Omental fat pad (tissue), 4 donors: ENCODE measurements at places on chromosomes 5 and 9.

DNA sequence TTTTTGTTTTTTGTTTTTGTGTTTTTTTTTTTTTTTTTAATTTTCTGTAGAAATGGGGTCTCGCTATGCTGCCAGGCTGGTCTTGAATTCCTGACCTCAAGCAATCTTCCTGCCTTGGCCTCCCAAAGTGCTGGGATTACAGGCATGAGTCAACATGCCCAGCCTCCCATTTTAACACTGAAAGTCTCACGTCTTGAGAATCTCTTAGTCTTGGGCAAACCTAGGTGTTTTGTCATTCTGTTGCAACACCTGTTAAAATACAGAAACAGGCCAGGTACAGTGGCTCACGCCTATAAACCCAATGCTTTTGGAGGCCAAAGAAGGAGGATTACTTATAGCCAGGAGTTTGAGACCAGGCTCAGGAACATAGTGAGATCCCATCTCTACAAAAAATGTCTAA, 599.0 kb downstream of the TLR4 start:
- no peak for DNase-seq

GRCh38 chr5:141709699-141710267, 27.8 kb upstream of the ARAP3 start:
- DNase-seq, result no peak

GRCh38 chr5:107576736-107577393, 93.9 kb downstream of the EFNA5 start:
- no peak for DNase-seq

DNA sequence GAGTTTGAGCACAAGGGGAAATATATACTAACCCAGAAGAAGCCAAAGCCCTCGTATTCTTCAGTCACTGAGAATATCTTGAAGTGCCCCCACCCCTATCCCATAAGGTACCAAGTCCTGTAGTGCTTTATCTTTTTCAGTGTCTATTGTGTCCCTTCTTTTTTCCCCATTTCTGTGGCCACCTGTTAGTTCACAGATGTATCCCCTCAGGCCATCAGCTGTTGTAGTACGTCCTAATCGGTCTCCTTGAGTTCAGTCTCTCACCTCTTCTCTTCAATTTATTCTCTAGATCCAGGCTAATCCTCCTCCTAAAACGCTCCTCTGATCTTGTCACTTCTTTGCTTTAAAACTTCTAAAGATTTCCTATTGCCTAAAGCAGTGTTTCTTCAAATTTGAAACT, 10.4 kb downstream of the RGS7BP start:
- no peak for DNase-seq

DNA sequence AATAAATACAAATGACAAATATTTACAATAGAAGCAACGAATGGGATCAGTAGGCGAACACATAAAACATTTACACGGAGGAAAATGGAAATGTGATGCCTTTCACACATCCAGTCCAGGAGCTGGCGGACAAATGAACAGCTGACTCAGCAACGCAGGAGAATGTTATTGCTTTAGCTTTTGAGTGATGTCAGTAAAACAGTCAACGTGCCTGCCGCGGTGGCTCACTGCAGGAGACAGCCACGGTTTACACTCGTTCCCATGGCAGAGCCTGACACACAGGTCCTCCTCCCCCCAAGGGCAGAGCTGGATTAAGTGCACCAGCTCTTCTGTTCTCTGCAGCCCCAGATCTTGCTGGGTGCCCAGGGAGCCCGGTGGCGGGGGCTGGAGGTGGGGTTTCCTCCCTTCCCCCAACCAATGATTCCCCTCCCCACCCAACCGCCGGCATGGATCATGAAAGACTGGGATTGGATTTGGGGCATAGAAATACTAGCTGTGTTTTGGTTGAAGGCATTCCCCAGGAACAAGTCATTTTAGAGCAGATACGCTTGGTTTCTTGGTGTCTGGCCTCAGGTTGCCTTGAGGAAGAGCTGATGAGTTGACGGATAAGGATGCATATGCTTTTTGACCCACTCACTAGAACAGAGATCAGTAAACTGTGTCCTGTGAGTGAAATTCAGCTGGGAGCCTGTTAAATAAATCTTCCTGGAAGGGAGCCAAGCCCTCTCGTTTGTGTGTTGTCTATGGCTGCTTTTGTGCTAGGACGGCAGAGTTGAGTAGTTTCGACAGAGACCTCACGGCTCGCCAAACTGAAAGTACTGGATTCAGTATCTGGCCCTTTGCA, 12.5 kb downstream of the STC2 start:
- no peak for DNase-seq

- no peak for DNase-seq
Measured at GRCh38 chr5:79955356-79955895, 35.6 kb downstream of the MTX3 start.

- no peak for DNase-seq
Measured at GRCh38 chr5:138469540-138470321, 4.5 kb downstream of the EGR1 start.

GRCh38 chr5:32541241-32541640, 44.1 kb upstream of the SUB1 start:
- no peak for DNase-seq

DNA sequence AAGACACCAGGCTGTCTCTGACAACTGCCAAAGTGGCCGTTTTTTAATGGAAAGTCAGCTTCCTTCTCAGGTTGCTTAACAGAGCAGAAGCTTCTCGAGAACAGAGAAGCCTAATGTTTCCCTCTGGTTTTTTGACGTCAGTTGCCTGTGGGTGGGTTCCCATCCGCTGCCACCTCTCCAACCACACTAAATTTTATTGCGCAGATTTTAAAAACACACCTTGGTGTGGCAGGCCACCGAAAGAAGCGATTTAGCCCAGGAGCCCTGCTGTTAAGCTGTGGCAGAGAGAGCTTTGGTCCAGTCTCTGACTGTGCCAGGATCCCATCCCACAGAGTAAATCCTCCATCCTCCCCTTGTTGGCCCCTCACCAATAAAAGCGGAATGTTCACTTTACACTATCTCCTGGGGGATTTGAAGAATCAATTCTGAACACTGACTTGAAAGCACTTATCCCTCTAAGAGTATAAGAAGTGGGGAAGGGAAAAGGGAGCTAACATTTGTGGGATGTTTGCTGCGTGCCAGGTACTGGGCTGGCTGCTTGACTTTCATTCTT, 181.6 kb downstream of the AOPEP start:
- DNase-seq, result no peak

- no peak for DNase-seq
Measured at GRCh38 chr9:131238402-131239021, 37.8 kb downstream of the FAM78A start.

DNA sequence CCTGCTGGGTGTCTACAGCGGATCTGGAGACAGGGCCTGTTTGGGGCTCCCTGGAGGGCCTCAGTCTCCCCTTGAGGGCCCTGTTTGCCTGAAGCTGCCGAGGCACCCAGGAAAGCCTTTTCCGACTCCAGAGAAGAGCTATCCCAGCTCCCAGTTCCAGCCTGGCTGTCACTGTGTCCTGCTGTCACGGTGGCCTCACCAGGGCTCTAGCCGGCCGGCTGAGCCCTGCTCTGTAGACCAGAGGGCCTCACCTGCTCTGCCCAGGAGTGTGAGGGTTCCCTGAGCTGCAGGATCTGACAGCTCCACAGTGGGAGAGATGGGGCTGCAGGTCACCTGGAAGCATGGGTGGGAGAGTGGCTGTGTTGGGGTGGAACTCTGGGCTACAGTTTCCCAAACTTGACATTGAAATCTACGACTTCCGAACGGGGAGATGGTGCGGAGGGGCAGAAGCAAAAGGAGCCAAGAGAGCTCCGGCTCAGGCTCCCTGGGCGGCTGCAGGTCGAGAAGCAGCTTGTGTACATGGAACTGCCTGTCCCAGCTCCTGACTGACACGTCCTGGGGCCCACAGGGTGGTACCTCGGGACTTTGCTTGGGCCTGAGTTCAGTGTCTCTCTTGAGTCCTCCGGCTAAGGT, 94.9 kb downstream of the CACNA1B start:
- DNase-seq, result no peak

- DNase-seq, result no peak
Measured at GRCh38 chr5:60842871-60843385, 1.1 kb downstream of the ELOVL7 start.

DNA sequence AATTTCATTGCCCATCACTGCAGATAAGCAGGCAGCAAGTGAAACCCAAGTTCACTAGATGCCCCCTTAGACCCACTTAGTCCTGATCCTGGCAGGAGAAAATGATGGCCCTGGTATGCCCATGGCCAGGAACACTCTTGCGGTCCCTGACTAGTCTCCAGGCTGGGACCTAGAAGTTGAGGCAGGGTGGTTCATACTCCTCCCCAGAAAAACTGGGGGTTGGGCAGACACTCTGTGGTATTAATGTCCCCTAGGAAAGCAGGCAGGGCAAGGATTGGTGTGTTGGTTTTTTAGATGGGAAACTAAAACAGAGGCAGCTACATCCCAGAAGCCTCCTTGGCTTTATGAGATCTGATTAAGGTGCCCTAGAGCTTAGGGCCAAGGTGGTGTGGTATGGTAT, 13.1 kb downstream of the LHX6 start:
- DNase-seq, result no peak

- no peak for DNase-seq
Measured at GRCh38 chr9:133584559-133585476, 24.4 kb downstream of the FAM163B start.

DNA sequence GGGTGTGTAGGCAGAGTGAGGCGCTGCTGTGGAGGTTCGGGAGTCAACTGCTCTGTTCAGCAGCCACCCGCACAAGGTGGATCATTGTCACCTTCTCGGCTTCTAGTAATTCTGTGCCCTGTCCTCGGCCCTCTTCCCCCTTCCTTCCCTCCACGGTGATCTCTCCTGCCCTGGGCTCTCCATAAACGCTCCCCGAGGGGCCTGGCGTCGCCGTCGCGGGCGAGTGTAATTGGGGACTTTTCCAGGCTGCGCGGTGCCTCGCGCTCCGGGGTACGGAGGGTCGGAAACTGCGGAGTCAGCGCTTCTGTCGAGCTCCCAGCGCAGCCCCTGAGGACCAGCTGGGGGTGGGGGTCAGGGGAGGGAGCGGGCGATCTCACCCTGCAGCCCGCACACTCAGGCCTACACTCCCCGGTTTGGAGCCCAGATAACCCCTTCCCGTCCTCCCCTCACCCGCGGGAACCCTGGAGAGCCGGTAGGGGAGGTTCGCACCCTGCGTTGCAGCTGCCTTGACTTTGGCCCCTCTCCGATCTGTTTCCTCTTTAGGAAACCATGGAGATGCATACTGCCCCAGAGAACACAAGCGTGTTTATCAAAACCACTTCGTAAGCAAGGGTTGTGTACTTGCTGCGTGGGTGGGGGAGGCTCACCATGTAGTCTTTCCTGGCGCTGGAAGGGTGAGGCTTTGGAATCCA, 188.3 kb upstream of the ZNF618 start:
- no peak for DNase-seq

GRCh38 chr9:138037140-138037539, 159.6 kb downstream of the CACNA1B start:
- DNase-seq, result no peak

GRCh38 chr5:56264417-56265025, 31.4 kb upstream of the ANKRD55 start:
- DNase-seq, result no peak
